ENCODE measurements at places on chromosomes 5 and 9.

- DNase-seq, result no peak
These were observed 37.6 kb downstream of the ARL15 start for GRCh38 chr5:54272746-54273145.

DNA sequence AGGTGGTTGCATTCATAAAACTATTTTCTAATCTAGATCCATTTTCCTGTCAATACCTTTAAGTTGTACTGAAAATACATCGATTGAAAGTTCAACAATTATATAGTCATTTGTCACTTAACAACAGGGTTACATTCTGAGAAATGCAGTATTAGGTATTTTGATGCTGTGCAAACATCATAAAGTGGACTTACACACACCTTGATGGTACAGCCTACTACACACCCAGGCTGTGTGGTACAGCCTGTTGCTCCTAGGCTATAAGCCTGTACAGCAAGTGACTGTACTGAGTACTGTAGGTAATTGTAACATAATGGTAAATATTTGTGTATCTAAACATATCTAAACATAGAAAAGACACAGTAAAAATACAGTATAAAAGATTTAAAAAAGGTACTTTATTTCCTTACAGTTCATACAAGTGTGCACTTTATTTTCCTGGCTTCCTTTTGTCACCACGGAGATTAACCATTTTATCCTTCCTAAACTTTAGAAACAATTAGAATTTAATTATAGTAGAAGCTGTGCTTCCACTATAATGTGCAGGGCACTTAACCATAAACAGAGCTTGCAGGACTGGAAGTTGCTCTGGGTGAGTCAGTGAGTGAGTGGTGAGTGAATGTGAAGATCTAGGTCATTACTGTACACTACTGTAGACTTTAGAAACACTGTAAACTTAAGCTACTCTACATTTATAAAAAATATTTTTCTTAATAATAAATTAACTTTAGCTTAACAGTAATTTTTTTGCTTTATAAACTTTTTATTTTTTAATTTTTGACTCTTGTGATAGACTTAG lies 42.9 kb upstream of the MEF2C start:
- DNase-seq, result no peak

DNA sequence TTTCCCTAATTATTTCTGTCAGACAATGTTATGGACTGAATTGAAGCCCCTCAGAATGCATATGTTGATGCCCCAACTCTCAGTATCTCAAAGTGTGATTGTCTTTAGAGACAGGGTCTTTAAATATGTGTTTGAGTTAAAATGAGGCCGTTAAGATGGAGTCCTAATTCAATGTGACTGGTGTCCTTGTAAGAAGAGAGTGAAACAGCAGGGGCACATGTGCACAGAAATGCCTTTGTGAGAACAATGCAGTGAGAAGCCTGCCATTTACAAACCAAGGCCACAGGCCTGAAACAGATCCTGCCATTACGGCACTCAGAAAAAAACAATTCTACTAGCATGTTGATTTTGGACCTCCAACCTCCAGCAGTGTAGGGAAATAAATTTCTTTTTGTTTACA lies 483.0 kb upstream of the DMAC1 start:
- DNase-seq, result no peak

- no peak for DNase-seq
These were observed 30.5 kb downstream of the SLC9A3 start for GRCh38 chr5:493758-494157.

- no peak for DNase-seq
These were observed 31.0 kb downstream of the HMHB1 start for GRCh38 chr5:143842920-143843319.

- DNase-seq, result no peak
These were observed 3.3 kb downstream of the RNF20 start for GRCh38 chr9:101536938-101537337.

DNA sequence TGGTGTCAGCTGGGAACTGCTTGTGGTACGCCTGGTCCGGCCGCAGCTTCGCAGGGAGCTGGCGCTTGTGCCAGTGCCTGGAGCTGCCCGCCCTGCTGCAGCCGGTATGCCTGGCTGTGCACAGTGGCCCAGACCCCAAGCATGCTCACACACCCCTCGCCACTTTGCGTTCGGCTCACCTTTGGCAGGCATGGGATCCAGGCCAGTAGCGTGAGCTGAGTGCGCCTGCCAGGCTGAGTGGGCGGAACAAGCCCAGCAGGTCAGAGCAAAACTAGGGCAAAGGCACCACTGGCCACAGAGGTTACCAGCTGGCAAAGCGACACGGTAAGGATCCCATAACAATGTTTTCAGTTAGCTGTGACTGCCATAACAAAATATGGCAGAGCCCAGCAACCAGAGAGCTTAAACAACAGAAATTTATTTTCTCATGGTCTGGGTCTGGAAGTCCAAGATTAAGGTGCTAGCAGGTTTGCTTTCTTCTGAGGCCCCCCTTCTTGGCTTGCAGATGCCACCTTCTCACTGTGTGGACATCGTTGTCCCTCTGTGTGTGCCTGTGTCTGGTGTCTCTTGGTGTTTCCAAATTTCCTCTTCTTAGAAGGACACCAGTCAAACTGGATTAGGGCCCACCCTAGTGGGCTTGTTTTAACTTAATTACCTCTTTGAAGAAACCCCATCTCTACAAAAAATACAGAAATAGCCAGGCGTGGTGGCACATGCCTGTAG lies 61.6 kb downstream of the PSAT1 start:
- no peak for DNase-seq

GRCh38 chr9:5326187-5326586 lies 13.5 kb downstream of the RLN1 start:
- DNase-seq, result no peak

DNA sequence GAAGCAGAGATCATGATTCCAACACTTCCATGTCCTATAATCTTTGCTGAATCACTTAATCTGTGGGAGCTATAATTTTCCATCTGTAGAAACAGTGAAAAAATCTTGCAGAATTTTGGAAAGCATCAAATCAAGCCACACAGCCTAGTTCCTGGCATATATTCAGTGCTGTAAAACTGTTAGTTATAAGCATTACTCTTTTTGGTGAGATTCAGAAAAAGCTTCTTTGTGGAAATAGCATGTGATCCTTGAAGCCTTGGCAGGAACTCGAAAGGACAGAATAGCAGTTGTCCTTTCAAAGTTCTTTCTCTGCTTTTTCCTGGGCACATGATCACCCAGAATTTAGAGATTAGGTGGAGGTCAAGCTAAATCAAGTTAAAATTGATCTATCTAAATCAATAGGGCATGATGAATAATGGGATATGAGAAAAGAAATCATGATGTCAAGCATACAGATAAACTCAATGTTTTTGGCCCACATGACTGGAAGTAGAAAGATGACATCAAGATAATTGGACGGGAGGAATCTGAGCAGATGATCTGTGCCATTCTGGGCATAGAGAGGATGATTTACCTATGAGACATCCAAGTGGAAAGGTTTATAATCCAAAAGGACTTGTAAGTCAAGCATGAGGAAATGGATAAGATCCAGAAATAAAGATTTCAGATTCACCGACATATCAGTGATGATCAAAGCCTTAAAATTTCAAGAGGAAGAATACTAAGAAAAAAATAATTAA lies 73.1 kb downstream of the TMEM232 start:
- DNase-seq, result no peak

GRCh38 chr5:206406-206805 lies 11.5 kb downstream of the CCDC127 start:
- no peak for DNase-seq

All from activated CD8-positive, alpha-beta memory T cell treated with anti-CD3 and anti-CD28 coated beads for 48 hours (primary cell).